ENCODE measurements at places on chromosomes 7 and 10. TPM values are rescaled to one million over a fixed set of nuclear protein-coding genes. Genes with fewer than 3 reads are reported as not detected.

TAS2R41 gene
- not detected for total RNA-seq

NKX1-2 gene
- total RNA-seq: not detected

ARL5B gene
- 8.3 TPM for total RNA-seq

ZNF735 gene
- total RNA-seq: not detected

PODXL gene
- 141 TPM for total RNA-seq

MYH16 gene
- not detected for total RNA-seq

DENND11 gene
- total RNA-seq: 10.4 TPM

ATG9B gene
- not detected for total RNA-seq

GPRIN2 gene
- total RNA-seq: 6.3 TPM

CYP2W1 gene
- total RNA-seq: not detected

TAS2R4 gene
- not detected for total RNA-seq

MAT1A gene
- 0.32 TPM for total RNA-seq

CDK5 gene
- 15.8 TPM for total RNA-seq

CFAP46 gene
- not detected for total RNA-seq

ZNF487 gene
- 3.9 TPM for total RNA-seq

AMPH gene
- total RNA-seq: 22.1 TPM

GDF2 gene
- total RNA-seq: 0.21 TPM

SLC39A12 gene
- not detected for total RNA-seq

CRYGN gene
- not detected for total RNA-seq

CCM2 gene
- 61.5 TPM for total RNA-seq

GAD2 gene
- not detected for total RNA-seq

TAF5 gene
- 2.4 TPM for total RNA-seq

GRB10 gene
- total RNA-seq: 53.4 TPM

SLC13A4 gene
- total RNA-seq: 0.21 TPM

PLXNA4 gene
- total RNA-seq: 27.1 TPM

EBLN1 gene
- total RNA-seq: not detected

IL15RA gene
- 24.8 TPM for total RNA-seq

CHAT gene
- not detected for total RNA-seq

OPN4 gene
- not detected for total RNA-seq

SLC13A1 gene
- not detected for total RNA-seq

PSAP gene
- 653 TPM for total RNA-seq

ALOX5 gene
- 23.1 TPM for total RNA-seq

LIPN gene
- not detected for total RNA-seq

PDE6C gene
- not detected for total RNA-seq

PON1 gene
- total RNA-seq: not detected

SRRM3 gene
- total RNA-seq: 3.4 TPM

JCAD gene
- total RNA-seq: 82.8 TPM

SPDYE9 gene
- total RNA-seq: not detected

DENND2A gene
- 7.5 TPM for total RNA-seq

TSPAN13 gene
- total RNA-seq: 4.4 TPM

COL1A2 gene
- 692 TPM for total RNA-seq

NEBL gene
- 0.21 TPM for total RNA-seq

CACUL1 gene
- total RNA-seq: 23.6 TPM

ATP5MK gene
- total RNA-seq: 481 TPM

C7orf57 gene
- not detected for total RNA-seq

PGAM1 gene
- 171 TPM for total RNA-seq

CALN1 gene
- total RNA-seq: 1.2 TPM

STEAP2 gene
- 18.7 TPM for total RNA-seq

TPK1 gene
- total RNA-seq: 3.7 TPM
